ENCODE measurements at places on chromosomes 3 and 15. TPM values are rescaled to one million over a fixed set of nuclear protein-coding genes. Genes with fewer than 3 reads are reported as not detected.
A peak's percentile ranks its signal among the peaks of the same experiment; 100 is the strongest.

DNA sequence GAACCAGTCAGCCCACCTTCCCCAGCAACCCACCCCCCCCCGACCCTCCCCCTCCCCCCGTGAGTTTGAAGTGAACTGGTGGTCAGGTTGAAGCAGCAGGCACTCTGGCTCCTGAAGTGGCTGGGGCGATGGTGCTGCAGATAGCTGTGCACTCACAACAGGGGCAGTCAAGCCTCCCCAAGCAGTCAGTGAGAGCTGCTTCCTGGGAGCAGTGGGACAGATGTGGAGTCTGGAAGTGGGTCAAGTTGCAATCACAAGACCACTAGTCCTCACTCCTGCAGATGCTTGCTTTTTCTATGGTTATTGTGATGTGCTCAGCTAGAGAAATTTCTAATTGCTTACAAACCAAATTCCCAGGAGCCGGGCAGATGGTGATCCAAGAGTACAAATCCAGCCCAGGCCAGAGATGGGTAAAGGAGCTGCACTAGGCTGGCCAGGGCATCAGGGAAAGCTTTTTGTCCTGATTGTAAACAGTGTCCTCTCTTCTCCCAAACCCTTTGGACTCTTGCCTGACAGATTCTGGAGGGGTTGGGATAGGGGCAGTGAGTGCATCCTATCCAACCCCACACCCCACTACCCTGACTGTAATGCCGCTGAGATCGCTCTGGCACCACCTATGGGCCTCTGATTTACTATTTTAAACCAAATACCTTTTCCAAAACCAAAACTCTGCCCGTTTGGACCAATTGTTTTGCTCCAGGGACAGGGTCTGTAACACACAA lies 9.8 kb upstream of the CLPX start:
- DNase-seq: no peak

- DNase-seq: no peak
Measured at GRCh38 chr15:33005582-33005981, 188.9 kb downstream of the FMN1 start.

HRG gene
- polyA plus RNA-seq: not detected

DNA sequence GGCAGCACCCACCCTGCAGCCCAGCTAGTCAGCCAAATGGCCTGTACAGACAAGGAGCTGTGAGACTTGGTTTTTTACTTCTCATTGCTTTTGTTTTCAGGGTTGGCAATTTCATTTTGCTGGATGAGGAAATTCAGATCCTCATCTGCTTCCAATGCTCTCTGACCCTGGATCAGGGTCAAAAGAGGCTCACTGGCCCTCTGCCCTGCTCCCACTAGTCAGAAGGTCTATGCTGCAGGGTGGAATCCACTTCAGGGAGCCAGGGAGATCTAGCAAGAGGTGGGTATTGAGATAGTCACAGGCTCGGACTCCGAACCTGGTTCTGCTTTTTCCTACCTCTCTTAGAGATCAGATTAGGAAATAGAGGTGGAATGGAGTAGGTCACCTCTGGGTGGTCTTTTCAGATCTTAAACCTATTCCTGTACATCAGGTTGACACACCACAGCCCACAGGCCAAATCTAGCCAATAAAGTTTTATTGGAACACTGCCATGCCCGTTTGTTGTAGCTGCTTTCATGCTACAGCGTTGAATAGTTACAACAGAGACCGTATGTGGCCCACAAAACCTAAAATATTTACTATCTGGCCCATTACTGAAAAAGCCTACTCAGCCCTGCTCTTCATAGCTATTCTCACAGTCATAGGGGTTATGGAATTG lies 26.4 kb upstream of the GLCE start:
- DNase-seq: no peak

DNA sequence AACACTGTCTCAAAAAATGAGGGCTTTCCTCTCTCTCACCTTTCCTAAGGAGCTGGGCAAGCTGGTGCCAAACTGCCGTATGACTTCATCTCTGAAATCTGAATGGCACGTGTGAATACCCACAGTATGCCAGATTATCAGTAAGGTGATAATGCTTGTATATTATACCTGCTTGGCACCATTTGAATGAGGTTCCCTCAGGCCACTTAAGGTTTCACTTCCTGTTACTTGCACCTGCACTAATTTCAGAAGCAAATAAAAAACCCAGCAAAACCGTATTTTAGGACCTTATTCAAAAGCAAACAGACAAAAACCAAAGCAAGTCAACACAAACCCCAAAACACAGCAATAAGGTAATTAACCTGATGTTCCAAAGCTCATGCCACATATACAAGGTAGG lies 19.7 kb downstream of the FOXP1 start:
- no peak for DNase-seq

TEX55 gene
- polyA plus RNA-seq: not detected

POU1F1 gene
- not detected for polyA plus RNA-seq

GRCh38 chr15:54559405-54560069 lies 581.3 kb downstream of the UNC13C start:
- DNase-seq: no peak

ROBO2 gene
- not detected for polyA plus RNA-seq

- no peak for DNase-seq
Measured at GRCh38 chr15:69804786-69805185, 292.9 kb downstream of the TLE3 start.

- no peak for DNase-seq
Measured at GRCh38 chr3:67509471-67510075, 144.8 kb downstream of the SUCLG2 start.

CX3CR1 gene
- polyA plus RNA-seq: 1.1 TPM

TTC14 gene
- 18.7 TPM for polyA plus RNA-seq

C2CD4A gene
- polyA plus RNA-seq: not detected

- no peak for DNase-seq
Measured at GRCh38 chr15:65980824-65981456, 111.6 kb downstream of the RAB11A start.

GRCh38 chr3:61358364-61358763 lies 107.1 kb upstream of the FHIT start:
- no peak for DNase-seq

EAF2 gene
- 16.6 TPM for polyA plus RNA-seq

KLF15 gene
- polyA plus RNA-seq: not detected

DNA sequence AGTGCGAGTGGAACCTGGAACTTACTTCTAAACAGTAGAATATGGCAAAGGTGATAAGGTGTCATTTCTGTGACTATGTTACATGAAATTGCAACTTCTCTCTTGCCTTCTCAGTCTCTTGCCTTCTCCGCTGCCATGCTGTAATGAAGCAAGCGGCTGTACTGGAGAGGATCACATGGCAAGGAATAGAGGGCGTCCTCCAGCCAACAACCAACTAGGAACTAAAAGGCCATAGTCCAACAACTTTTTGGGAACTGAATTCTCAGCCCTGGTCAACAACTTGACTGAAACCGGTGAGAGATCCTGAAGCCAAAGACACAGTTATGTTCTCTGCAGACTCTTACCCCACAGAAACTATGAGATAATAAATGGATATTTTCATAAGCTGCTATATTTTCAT lies 143.5 kb downstream of the P3H2 start:
- no peak for DNase-seq

DNA sequence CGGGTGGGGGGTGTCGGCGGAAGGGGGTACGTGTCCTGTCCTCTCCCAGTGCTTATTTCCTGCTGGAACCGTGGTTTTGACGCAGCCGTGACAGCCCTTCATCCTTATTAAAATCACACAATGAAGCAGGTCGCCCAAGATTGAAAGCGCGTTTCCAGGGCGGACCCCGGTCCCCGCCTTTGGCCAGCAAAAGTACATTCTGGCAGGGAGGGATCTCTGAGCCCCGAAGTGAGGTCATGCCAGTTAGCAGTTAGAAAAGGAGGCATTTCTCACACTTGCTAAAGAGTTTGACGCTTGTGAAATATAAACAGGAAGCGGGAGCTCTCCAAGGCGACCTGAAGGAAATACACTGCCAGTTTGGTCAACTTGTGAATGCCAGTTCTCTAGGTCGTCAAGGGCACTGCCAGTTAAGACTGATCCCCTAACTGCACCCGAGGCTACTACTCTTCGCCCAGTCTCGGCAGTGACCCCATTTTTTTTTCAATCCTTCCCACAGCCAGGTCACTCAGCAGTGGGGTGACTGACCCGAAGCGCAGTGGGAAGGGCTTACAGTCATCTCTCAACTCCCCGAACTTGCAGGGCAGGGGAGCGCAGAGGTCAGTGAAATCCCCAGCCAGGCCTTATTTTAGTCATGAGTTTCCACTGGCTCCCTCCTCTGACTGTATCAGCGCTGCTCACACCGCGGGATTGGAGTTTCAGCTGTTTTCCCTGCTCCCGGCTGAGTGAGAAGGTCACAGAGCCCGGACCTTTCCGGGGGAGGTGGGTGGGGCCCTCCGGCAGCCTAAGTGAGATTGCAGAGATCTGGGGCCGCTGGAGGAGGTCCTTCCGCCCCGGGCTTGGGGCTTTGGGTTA lies 2.0 kb upstream of the BHLHE40 start:
- DNase-seq: peak; percentile 48

- no peak for DNase-seq
Measured at GRCh38 chr15:43230640-43231115, 9.9 kb upstream of the EPB42 start.

GOLGA8G gene
- polyA plus RNA-seq: not detected

EFL1 gene
- 21.2 TPM for polyA plus RNA-seq

GRCh38 chr15:84829428-84829827 lies 12.3 kb downstream of the ALPK3 start:
- no peak for DNase-seq

DNA sequence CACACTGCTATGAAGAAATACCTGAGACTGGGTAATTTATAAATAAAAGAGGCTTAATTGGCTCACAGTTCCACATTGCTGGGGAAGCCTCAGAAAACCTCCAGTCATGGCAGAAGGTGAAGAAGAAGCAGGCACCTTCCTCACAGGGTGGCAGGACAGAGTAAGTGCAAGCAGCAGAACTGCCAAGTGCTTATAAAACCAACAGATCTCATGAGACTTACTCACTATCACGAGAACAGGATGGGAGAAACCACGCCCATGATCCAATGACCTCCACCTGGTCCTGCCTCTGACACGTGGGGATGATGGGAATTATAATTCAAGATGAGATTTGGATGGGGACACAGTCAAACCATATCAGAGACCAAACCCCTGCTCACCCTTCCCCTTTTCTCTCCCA lies 75.0 kb downstream of the TRIM69 start:
- no peak for DNase-seq

DNA sequence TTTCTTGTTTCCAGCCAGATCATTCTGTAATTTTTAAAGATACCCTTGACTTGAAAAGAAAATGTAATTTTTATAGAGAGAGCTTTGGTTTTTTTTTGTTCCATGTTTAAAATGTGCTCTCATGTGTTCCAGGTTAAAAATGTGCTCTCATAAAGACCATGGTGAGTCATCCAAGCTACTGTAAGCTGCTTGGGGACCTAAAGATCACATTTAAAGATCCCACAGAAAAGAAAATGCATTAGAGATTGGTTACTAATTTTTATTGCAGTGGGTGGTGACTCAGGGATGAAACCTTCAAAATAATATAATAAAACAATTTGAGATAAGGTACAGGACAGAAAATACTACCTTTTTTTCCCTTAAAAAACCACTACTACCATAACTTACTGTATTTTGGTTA lies 11.0 kb downstream of the TCF12 start:
- DNase-seq: no peak

- DNase-seq: no peak
Measured at GRCh38 chr15:35980719-35981118, 434.8 kb upstream of the DPH6 start.

- DNase-seq: no peak
Measured at GRCh38 chr15:77738441-77739302, 106.0 kb upstream of the LINGO1 start.

DNA sequence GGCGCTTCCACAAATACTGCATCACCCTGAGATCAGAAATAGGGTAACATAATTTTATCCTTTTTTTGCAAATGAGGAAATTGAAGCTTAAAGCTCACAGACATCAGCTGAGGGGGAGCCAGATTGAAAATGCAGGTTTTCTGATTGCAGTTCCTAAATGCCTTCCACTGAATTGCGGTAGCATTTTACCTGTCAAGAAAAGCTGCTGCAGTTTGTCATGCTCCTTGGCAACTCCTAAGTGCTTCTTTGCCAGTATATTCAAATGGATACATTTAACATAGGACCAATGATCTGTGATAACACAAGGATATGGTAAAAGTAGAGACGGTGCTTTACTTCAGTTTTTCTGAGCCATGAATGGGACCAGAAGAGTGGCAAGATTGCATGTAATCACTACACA lies 50.5 kb downstream of the SPATA16 start:
- DNase-seq: no peak

NMNAT3 gene
- polyA plus RNA-seq: 7.7 TPM

GRCh38 chr15:56160966-56161365 lies 82.7 kb downstream of the RFX7 start:
- DNase-seq: no peak

- no peak for DNase-seq
Measured at GRCh38 chr3:42887084-42887483, 11.4 kb upstream of the CYP8B1 start.

CD80 gene
- polyA plus RNA-seq: not detected

DNA sequence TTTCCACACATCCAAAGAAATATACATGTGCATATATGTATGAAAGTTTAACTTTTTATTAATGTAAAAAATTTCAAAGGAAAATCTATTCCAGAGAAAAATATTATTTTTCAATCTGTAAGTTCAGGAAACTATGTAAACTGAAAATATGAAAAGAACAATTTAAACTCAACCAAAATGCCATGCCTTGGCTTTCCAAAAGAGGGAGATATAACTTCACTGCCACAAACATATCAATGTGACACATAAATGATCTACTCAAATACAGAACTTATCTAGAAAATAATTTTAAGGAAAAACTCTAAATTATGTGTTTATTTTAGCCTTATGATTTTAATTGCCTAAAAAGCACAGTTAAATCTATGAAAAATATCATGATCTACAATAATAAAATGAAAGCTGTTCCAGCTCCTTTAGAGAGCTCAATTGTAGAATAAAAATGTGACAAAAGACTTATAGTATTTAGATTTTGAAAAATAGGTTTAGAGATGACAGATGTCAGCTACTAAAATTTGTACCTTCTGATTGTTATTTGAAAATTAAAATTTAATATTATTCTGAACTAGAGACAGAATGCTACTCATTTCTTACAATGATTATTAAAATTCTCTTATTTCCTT lies 94.8 kb downstream of the GBE1 start:
- DNase-seq: peak; percentile 5

- DNase-seq: no peak
Measured at GRCh38 chr3:87996882-87997281, 61.9 kb downstream of the CGGBP1 start.

DNA sequence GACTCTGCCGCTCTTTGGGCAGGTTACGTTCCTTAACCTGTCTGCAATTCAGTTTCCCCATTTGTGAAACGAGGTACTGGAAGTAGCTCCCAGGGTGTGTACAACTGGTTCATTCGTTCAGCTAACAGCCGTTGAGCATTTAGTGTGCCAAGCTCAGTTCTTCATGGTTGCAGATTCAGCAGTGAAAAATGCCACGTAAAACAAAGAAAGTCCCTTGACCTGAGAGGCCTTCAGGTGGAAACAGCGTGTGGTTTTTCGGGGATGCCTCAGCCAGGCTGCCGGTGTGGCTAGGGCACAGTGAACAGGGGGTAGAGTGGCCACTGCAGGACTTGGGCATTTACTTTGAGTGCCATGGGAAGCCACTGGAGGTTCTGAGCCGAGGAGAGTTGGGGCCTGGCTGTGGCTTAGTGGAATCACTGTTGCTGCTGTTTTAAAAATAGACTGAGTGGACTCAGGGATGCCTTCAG lies 4.7 kb downstream of the SYNM start:
- no peak for DNase-seq

LRTM1 gene
- not detected for polyA plus RNA-seq

SERINC4 gene
- 8.8 TPM for polyA plus RNA-seq

MON1A gene
- 24.5 TPM for polyA plus RNA-seq

GRCh38 chr3:112391648-112392047 lies 58.7 kb downstream of the CD200 start:
- DNase-seq: no peak

FANCD2 gene
- 3.3 TPM for polyA plus RNA-seq

Data from naive thymus-derived CD4-positive, alpha-beta T cell (primary cell).